ENCODE measurements at places on chromosomes 1 and 21.

GRCh38 chr1:63810936-63811469 is 37.2 kb downstream of the ROR1 start:
- DNase-seq = no peak

DNA sequence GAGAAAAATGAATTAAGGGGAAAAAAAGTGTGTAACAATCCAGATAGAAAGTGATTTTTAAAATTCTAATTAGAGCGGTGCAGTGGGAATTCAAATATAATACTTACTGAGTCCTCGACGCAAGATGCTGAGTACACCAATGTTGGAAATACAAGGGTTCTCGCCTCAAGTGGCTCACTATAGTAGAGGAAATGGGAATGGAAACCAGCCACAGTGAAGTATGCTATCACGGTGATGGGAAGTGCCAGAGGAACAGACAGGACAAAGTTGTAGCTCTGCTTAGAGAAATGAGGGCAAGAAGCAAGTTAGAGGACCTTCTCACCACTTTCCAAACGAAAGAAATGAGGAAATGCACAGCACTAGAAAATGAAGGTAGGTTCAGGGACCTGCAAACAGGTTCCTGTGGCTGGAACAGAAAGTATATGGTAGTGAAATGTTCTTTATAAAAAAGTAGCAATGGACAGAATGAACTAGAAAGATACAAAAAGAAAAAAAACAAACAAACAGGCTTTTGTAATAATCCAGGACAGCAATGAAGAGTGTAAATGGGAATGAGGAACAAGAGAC is 13.5 kb downstream of the EGLN1 start:
- no peak for DNase-seq

GRCh38 chr1:48019714-48020315 is 22.6 kb upstream of the TRABD2B start:
- no peak for DNase-seq

- no peak for DNase-seq
Observed at GRCh38 chr21:42570841-42571387, 57.3 kb downstream of the SLC37A1 start.

GRCh38 chr1:40045182-40045581 is 4.7 kb downstream of the CAP1 start:
- DNase-seq = no peak

GRCh38 chr1:41927118-41927517 is 8.4 kb upstream of the HIVEP3 start:
- no peak for DNase-seq

DNA sequence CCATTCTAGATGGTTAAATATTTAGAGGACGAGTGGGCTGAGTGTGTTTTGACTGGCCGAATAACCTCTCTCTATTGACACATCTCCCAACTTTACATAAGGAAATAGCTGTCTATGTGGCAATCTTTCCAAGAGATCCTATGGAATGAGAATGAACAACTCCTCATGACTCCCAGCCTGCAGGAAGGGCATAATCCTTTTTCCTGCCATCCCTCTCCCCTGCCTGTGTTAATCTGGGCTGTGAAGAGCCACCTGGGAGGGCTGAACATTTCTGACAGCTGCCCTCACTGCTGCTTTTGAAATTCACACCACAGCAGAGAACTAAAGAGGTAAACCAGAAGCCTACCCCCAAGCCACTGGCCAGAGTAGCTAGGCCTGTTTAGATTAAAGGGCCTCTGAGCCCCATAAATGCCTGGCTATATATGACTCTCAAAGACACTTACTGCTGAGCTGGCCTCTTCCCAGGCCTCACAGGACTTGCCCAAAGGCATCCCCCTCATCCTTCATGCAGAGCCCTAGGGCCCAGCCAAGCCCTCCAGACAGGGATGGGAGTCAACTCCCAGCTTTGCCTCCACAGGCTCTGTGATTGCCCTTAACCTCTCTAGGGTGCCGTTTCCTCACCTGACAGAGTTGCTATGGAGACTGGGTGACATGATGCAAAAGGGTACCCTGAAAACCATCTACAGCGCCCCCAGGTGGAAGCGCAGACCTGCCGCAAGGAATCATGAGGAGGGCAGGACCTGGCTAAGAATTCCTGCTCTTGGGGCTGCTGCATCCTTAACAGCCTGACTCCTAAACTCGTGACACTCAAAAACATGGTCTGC is 42.0 kb upstream of the LDLRAP1 start:
- no peak for DNase-seq

DNA sequence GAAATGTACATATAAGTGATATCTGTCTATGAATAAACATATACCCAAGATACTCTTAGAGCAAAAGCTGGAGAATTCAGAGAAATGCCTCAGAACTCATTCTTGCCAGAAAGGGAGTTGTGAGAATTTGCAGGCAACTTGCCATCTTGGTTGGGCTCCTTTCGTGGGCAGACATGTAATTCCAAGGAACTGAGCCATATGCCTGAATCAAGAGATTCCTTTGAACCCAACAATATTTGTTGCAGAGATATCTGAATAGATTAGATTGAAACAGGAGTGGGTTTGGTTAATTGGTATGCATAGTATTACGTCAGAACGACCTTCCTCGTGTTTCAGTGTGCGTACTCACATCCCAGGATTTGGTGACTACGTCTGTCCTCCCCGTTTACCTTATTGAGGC is 67.0 kb downstream of the TGFB2 start:
- no peak for DNase-seq

DNA sequence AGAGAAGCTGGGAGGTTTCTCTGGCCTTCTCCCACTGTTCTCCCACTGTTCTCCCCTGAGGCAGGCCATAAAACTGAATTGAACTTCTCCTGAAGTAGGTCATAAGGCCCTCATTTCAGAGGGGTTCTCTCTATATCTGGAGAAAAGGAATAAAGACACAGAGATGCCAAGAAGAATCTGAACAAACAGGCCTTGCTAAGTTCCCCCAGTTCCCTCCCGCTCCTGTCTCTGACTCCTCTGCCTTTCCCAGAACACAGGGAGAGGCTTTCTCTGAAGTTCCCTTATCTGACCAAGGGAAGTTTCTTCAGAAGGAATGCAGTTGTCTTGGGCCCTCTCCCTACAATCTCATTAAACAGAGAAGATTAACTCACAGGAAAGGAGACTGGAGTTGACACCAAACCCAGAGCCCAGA is 83.4 kb downstream of the SLC16A1 start:
- no peak for DNase-seq

DNA sequence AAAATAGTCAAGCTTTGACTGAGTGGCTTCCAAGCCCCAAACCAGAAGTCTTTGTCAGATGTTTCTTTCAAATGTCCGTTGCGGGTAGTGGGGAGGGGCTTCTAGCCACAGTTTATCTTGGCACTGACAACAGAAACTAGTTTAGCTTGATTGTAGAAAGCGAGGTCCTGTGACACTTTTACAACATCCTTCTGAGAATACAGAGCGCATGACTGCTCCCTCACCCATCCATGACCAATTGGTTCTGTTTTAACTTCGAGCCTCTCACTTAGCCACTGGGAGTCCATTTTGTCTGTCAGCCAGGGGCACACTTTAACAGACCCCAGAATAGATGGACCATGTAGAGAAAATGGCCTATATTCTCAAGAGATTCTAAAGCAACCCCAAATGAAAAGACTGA is 199.2 kb upstream of the ST6GALNAC5 start:
- DNase-seq = no peak

Measured in NCI-H2171 treated with DMSO at 0.1 percent for 48 hours (cell line).